ENCODE measurements at places on chromosomes 4 and X.

GRCh38 chr4:175369087-175369486 lies 443.0 kb downstream of the GPM6A start:
- DNase-seq = no peak

- no peak for DNase-seq
Observed at GRCh38 chrX:39427906-39428305, 626.6 kb downstream of the MID1IP1 start.

GRCh38 chr4:53775381-53775780 lies 184.1 kb upstream of the LNX1 start:
- DNase-seq = no peak

- no peak for DNase-seq
Observed at GRCh38 chr4:48649505-48649904, 130.6 kb downstream of the FRYL start.

- no peak for DNase-seq
Observed at GRCh38 chrX:134679644-134680043, 21.4 kb upstream of the PLAC1 start.

GRCh38 chr4:1986578-1987210 lies 22.1 kb downstream of the NELFA start:
- DNase-seq = no peak

GRCh38 chr4:181507180-181507835 lies 735.9 kb upstream of the TENM3 start:
- no peak for DNase-seq

DNA sequence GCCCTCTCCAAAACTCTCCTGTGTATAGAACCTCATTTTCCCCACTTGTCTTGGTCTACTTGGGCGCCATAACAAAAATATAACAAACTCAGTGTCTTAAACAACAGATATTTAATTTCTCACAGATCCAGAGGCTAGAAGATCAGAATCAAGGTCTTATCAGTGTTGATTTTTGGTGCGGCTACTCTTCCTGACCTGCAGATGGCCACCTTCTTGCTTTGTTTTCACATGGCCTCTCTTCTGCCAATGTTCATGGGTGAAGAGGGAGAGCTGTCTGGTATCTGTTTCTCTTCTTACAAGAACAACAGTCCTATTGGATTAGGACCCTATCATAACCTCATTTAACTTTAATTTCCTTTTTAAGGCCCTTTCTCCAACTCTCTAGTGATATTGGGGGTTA lies 177.3 kb downstream of the PABPC4L start:
- no peak for DNase-seq

DNA sequence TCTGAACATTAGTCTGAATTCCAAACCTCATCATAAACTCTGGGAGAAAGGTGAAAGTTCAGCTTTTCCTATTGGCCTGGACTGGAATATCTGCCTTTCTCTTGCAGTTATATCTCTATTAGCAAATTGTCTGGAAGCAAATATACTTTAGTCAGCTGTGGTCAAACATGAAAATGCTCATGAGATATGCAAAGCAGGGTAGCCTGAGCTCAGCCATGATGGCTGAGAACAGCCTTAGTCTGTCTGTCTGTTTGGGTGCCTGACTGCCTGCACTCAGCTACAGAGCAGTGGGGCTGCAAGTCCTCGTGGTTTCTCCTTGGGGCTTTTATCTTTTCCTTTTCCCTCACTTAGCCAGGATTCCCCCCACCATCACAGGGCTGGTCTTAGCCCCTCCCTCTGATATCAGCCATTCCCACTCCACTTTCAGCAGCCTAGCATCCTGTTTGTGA lies 19.5 kb upstream of the PGRMC2 start:
- DNase-seq = no peak

- DNase-seq = no peak
Observed at GRCh38 chr4:168822481-168822880, 187.6 kb downstream of the CBR4 start.

DNA sequence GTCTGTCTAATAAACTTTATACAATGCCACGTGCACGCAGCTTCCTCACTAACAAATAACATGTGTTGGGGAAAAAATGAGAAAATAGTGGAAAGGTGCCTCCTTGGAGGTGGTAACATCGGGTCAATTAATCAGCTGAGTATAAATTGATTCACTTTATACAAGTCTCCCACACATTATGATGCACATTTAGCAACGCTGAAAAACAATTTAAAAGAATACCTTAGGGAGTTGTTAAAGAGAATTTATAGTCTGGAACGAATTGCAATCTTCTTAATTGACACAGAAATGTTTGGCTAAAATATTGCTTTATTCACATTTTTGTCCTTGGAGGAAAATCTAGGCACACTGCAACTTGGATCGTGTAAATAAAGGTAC lies 84.2 kb downstream of the HPRT1 start:
- no peak for DNase-seq

DNA sequence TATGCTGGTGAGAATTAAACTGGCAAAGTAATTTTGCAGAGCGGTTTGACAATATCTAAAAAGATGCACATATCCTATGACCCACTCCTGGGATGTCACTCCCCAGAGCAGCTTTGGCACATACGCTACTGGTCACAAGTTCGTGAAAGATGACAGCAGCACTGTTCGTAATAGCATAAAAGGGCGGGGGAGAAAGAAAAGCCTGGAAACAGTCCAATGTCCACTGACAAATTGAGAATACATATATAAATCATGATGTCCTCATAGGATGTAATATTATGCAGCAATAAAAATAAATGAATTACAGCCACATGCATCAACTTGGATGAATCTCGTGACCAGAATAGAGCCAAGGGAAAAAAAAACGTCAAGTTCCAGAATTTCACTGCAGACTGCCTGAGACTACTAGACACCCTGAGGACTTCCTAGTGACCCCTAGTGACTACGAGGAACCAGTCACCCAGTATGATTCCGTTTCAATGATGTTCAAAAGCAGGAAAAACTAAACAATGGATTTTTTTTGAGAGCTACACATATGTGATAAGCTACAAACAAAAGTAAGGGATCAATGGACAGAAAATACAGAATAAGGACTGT lies 1.8 kb downstream of the PCSK1N start:
- no peak for DNase-seq

GRCh38 chr4:26793735-26794134 lies 66.9 kb upstream of the STIM2 start:
- no peak for DNase-seq

- no peak for DNase-seq
Observed at GRCh38 chr4:1021386-1022050, 10.1 kb downstream of the FGFRL1 start.

GRCh38 chr4:166458756-166459155 lies 585.7 kb downstream of the TLL1 start:
- no peak for DNase-seq

GRCh38 chr4:42306221-42307109 lies 90.8 kb upstream of the SHISA3 start:
- DNase-seq = no peak

- peak; percentile 70 for DNase-seq
Observed at GRCh38 chrX:87517571-87518141, at the start of gene KLHL4. KLHL4 (plus strand) TSS chrX:87517802; CDS start chrX:87517894, 92 bp downstream.

DNA sequence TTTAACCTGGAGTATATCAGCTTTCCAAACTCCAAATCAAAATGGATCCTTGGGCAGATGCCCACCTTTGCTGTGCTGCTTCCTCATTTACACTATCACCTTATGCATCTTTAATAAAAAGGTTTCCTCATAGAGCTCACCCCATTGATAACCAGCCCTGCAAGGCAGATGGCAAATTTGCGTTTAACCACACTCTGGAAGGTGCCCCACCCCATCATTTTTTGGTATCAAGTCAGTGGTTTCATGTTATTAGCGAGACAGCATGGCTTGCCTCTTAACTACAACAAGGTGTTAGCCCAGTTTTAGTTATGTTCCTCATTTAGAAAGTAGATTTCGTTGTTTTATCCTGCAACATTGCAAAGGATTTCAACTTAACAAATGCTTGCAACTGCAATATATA lies 214.0 kb upstream of the WDFY3 start:
- DNase-seq = no peak

- no peak for DNase-seq
Observed at GRCh38 chrX:145910017-145910416, 92.4 kb downstream of the SLITRK2 start.
